Stimulated activated CD4-positive, alpha-beta T cell treated with anti-CD3 and anti-CD28 coated beads, Interleukin-4, amount 100 ng/mL, for 1 hour (primary cell): ENCODE measurements at places on chromosomes 7 and 10.
A peak's percentile ranks its signal among the peaks of the same experiment; 100 is the strongest.

GRCh38 chr7:128103498-128104107 lies 72.4 kb upstream of the LRRC4 start:
- DNase-seq: no peak

GRCh38 chr10:97791824-97792721 lies 20.3 kb upstream of the SFRP5 start:
- DNase-seq: peak; percentile 69

- no peak for DNase-seq
Measured at GRCh38 chr10:75696536-75696935, 265.1 kb downstream of the LRMDA start.

DNA sequence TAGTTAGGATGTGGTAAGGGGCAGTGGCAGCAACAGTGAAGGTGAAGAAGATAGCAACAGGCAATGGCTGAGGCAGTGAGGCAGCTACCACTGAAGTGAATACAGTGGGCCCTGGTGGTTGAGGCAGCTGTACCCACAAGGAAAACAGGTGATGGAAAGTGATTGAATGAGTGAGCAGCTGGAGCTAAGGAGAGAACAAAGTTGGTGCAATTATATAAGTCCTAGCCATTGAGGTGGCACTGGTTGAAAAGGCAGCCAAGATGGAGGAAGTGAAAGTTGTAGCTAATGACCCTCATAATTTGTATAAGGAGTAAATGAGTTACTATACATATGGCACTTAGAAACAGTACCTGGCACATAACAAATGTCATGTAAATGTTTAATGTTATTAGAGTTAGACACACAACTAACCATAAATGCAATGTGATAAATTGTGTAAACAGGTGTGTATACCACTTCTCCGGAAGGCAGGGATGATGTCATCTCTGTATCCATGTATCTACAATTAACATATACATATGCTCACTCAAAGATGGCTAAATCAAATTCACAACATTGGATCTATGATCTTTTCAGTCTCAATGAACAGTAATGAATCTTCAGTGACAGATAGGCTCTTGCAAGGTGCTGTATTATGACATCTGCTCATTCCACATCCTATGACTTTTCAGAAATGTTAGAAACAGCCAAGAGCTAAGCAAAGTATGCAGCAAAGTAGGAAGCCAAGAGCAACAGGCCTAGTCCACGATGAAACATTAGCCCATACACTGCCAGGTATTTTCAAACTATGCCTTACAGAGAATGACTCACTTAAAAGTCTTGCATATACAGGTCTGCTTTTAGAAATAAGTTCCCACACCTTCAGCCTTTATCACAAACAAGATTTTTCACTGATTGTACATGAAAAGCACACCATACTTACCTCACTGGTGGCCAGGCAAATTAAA lies 10.7 kb downstream of the XPNPEP1 start:
- no peak for DNase-seq

GRCh38 chr7:96667026-96667425 lies 42.6 kb downstream of the SEM1 start:
- no peak for DNase-seq

- DNase-seq: no peak
Measured at GRCh38 chr7:32037650-32038198, 32.5 kb downstream of the PDE1C start.

DNA sequence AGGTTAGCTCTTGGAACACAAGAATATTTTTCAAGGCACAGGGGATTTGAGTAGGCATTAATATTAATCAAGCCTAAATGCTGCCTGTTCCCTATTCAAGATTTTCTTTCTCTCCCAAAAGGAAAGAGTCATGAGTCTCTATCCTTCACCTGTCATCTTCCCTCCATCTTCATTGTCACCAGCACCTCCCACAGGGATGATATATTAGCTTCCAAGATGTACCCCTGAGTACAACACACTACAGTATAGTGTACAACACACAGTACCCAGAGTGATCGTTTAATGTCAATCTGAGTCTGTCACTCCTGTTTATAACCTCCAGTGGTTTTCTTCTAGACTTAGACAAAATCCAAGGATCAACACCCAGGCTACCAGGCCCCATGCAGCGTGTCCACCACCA lies 50.1 kb downstream of the FAM13C start:
- DNase-seq: no peak

DNA sequence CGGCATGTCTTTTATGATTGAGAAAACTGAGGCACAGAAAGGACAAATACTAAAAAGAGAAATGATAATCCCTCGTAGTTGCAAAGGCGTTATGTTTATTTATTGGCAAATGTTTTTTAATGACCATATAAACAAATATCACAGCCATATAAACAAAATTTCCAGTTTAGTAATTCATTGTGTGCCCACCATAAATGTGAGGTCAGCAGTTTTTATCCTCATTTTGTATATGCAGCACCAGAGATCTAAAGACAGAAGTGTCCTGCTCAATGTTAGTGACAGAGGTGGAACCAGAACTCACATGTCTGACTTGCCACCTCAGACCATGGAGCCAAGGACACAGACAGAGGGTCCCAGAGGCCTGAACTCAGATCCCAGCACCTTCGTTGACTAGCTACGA lies 14.1 kb downstream of the CNNM1 start:
- DNase-seq: no peak

DNA sequence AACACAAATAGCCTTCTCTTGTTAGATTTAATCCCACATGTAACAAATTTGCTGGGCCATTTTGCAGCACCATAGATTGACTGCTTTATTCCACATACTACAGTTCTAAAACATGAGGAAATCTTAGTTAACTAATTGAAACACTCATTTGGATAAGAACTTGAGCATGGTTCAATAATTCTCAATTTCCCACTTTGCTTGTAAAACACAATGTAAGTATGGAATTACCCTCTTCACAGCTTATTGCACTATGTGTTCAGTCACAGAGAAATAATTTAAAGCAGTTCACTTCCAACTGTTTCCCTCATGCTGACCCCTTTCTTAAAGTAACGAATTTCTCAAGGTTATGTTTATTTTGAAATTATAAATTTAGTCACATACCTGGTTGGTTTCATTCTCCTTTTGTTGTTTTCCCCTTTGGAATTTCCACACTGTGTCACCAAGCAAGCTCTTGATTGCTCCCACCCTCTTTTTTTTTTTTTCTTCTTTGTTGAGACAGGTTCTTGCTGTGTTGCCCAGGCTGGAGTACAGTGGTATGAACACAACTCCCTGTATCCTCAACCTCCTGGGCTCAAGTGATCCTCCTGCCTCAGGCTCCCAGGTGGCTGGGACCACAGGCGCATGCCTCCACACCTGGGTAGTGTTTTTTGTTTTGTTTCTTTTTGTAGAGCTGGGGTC lies 425.4 kb downstream of the EXOC4 start:
- no peak for DNase-seq
